Hematopoietic multipotent progenitor cell treated with erythropoietin and hydrocortisone succinate and interleukin-3 and kit ligand, for 15 days (in vitro differentiated cells): ENCODE measurements at places on chromosomes 1 and 21.

GRCh38 chr1:114152508-114153260 lies 985 bp downstream of the SYT6 start:
- DNase-seq, result no peak

DNA sequence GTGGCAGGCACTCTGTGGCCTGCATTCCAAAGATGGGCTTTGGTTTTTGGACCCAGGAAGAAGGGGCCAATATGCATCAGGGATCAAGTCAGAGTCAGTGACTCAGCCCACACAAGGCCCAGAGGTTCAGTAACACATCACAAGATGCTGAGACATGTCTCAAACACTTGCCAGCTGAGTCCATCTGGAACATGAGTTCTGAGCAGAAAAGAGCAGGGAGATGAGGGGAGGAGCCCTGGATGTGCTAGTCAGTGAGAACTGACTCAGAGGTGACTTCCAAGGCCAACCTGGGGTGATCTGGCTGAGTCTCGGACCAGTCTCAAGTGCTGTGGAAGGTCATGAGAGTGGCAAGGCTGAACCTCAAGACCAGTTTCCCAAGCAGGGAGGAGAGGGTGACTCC lies 150.1 kb downstream of the CDC7 start:
- no peak for DNase-seq

- no peak for DNase-seq
These were observed 133.3 kb upstream of the IPO9 start for GRCh38 chr1:201695607-201696006.

DNA sequence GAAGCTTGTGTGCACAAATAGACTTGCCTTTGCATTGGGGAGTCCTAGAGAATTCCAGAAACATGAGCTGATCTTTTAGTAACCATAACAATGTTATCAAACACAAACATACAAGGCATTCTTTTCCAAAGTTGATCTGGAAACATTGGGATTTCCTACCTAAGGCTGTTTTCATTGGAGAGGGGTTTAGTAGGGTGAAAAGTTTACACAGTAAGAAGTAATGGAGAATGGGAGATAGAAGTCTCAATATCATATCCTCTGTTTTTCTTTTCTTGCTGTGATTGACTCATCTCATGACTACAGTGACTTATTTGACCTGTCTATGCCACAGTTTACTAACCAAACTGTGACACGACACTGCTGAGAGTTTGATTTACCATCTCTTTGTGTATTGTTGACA lies 65.6 kb upstream of the PLA2G4A start:
- DNase-seq, result no peak

GRCh38 chr1:11704194-11704529 lies 12.7 kb downstream of the DRAXIN start:
- DNase-seq, result no peak

DNA sequence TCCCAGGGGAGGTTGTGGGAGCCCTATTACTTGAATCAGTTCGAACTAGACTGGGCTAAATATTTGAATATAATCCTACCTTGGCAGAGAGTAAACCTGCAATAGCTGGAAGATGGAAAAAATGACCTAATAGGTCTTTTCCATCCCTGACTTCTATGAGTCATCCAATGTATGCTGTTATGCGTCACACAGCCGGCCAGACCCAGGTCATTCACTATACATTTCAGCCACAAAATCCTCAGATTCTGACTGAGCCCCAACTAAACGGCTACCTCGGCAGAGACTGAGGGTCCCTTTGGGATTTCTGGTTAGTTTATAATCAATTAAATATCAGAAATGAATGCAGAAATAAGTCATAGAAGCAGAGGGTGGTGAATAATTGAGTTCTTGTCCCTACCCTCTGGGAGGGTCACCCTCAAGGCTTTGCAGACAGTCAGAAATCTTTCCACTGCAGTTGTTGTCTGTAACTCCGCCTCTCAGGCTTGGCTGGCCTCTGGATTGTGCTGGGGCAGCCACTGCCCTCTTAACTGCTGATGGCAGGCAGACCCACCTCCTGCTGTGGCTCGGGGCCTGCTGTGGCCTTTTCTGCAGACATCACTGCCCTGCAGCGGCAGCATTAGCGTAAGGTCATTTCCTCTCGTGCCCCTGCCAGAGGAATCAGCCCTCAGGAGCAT lies 240.5 kb downstream of the TGFB2 start:
- no peak for DNase-seq

GRCh38 chr1:31273619-31274018 lies 23.0 kb downstream of the SNRNP40 start:
- DNase-seq, result no peak

DNA sequence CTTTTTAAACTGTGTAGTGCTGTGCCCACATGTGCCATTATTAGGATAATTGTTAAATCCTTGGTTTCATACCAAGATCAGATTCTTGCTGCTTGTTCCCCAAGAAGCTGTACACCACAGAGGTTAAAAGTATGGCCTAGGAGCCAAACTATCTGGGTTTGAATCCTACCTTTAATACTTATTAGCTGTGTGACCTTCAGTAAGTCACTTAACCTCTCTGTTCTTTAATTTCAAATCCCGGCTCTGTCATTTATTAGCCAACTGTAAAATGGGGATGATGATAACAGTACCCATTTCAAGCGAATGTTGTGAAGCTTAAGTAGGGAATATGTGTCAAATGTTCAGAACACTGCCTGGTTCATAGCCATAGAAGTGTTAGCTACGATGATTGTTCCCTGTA lies 32.6 kb downstream of the NKAIN1 start:
- DNase-seq, result no peak

DNA sequence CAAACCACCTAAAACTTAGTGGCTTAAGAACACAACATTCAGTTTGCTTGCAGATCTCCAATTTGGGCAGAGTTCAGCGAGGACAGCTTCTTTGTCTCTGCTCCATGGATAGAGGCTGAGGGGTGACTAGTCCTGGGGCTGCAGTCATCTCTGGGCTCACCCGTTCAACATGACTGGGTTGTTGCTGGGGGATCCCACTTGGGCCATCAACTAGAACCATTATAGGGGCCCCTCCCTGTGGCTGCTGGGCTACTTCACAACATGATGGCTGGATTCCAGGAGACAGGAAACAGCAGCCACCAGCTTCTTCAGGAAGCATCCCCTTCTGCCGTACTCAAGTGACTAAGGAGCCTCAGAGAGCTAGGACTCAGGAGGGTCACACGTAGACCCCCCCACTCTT lies 140.9 kb downstream of the RHOU start:
- DNase-seq, result no peak

- DNase-seq, result peak; percentile 42
These were observed 526 bp downstream of the TPR start for GRCh38 chr1:186374303-186375151.

GRCh38 chr1:228417483-228418203 lies 982 bp upstream of the TRIM17 start:
- DNase-seq, result peak; percentile 76

- no peak for DNase-seq
These were observed 50.6 kb downstream of the KIF26B start for GRCh38 chr1:245205396-245205795.

DNA sequence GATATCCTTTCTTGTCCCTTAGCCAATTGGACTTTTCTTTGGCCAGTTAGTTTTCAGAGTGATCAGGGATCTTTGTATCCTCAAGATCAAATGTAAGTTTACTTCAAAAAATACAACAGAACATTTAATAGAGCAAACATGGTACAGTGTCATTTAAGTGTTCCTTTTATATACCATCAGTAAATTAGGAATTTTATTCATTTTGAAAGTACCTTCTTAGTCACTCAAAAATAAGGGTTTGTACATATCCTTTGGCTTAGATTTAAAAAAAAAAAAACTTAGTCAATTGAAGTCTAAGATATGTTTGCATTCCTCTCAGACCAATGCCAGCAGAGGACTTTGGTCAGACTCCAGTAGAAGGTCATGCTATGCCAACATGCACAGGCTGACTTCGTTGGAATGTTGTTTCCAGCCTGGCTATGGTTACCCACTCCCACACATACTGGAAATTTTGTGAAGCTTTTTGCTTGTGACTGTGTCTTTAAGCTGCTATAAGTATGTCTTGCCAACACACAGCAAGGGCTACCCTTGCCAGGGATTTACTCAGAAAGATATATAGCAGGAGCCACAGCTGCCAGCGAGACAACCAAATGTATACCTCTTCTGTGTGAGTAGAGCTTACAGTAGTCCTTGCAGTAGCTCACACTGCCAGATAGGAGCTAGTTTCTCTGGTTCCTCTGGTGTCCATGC lies 81.5 kb upstream of the LRIF1 start:
- no peak for DNase-seq

DNA sequence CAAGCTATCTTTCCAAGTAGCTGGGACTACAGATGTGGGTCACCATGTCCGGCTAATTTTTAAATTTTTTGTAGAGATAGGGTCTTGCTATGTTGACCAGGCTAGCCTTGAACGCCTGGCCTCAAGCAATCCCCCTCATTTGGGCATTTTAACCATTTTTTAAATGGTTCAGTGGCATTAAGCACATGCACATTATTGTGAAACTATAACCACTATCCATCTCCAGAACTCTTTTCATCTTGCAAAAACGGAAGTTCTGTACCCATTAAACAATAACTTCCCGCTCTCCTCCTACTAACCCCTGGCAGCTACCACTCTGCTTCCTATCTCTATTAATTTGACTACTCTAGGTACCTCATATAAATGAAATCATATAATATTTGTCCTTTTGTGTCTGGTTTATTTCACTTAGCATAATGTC lies 4.8 kb upstream of the IL6R start:
- DNase-seq, result no peak

GRCh38 chr1:11527541-11528452 lies 48.8 kb downstream of the DISP3 start:
- no peak for DNase-seq

GRCh38 chr1:232450615-232451014 lies 179.3 kb downstream of the SIPA1L2 start:
- no peak for DNase-seq

DNA sequence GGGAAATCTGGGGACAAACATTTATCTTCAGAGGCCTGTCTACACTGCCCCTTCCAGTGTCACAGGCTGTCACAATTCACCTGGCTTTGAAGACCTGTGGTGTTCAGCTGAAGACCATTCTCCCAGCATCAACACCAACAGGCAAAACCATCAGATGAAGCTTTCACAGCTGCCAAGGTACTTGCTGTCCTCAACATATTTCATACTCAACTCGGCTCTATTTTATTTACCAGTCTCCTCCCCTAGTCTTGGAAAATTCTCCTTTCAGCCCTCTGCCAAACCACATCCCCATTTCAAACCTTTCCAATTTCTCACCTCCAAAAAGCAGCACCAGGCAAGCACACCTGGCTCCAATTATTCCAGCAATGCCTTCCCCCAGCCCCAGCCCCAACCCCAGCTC lies 108.8 kb downstream of the TGFBR3 start:
- no peak for DNase-seq

- DNase-seq, result no peak
These were observed 903.4 kb downstream of the TTLL7 start for GRCh38 chr1:83095570-83095969.

- DNase-seq, result no peak
These were observed 32.6 kb downstream of the NIBAN1 start for GRCh38 chr1:184941735-184942134.

- no peak for DNase-seq
These were observed 102.5 kb upstream of the ATP1B1 start for GRCh38 chr1:169003864-169004516.
